Ovary (tissue), 10 donors: ENCODE measurements at places on chromosomes 11 and 22. TPM values are rescaled to one million over a fixed set of nuclear protein-coding genes. Genes with fewer than 3 reads are reported as not detected.

The HEPN1 gene
- total RNA-seq: 0.24 TPM

The MS4A6E gene
- total RNA-seq: not detected

The TIGD3 gene
- total RNA-seq: not detected

The PLAAT5 gene
- total RNA-seq: 3.8 TPM

The MRGPRX3 gene
- 0.15 TPM for total RNA-seq

The LMNTD2 gene
- 0.70 TPM for total RNA-seq

The OR8G5 gene
- not detected for total RNA-seq

GRCh38 chr11:45253640-45254039 is 32.5 kb downstream of the SYT13 start:
- no peaks in the 10 kb centered on the region for H3K4me1 ChIP-seq
- no peak for DNase-seq
- H3K4me3 ChIP-seq: no peak overlapping the region
- no peak overlapping the region for H3K27ac ChIP-seq

DNA sequence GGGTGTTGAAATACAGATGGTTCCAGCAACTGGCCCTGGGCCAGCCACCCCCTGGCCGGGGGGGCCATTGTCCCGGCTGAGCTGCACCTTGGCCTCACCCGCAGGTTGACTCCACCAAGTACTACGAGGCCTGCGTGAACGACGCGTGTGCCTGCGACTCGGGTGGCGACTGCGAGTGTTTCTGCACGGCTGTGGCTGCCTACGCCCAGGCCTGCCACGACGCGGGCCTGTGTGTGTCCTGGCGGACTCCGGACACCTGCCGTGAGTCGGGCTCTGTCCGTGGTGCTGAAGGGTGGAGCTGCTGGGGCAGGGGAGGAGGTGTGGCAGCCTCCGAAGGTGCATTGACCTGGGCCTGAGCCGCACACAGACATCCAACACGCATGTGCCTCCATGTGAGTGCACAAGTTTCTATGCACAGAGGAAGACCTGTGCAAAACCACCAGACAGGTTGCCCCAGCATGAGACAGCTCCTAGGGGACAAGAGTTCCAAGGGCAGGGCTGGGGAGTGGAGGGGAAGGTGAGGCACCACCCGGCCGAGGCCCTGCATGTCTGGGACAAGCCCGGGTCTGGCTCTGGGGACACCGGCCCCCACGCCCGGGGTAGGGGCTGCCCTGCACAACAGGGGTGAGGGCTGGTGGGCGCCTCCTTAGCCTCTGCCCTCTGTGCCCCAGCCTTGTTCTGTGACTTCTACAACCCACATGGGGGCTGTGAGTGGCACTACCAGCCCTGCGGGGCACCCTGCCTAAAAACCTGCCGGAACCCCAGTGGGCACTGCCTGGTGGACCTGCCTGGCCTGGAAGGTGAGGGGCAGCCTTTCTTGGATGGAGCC is 16.1 kb downstream of the MUC5B start:
- DNase-seq: no peak
- H3K36me3 ChIP-seq: no peaks in the 10 kb centered on the region
- no peak overlapping the region for H3K27ac ChIP-seq
- H3K27me3 ChIP-seq: no peaks in the 10 kb centered on the region
- no peaks in the 10 kb centered on the region for H3K4me1 ChIP-seq

- no peak for DNase-seq
- H3K27me3 ChIP-seq: no peaks in the 10 kb centered on the region
- no peaks in the 10 kb centered on the region for H3K36me3 ChIP-seq
- no peaks in the 10 kb centered on the region for H3K4me1 ChIP-seq
- no peak within 1 kb of the TSS for H3K27ac ChIP-seq
Observed at GRCh38 chr11:3218483-3219280, at the start of gene MRGPRG. Gene MRGPRG, minus strand, starts transcription at chr11:3218813. Its CDS starts 0 bp downstream, at chr11:3218813.

DNA sequence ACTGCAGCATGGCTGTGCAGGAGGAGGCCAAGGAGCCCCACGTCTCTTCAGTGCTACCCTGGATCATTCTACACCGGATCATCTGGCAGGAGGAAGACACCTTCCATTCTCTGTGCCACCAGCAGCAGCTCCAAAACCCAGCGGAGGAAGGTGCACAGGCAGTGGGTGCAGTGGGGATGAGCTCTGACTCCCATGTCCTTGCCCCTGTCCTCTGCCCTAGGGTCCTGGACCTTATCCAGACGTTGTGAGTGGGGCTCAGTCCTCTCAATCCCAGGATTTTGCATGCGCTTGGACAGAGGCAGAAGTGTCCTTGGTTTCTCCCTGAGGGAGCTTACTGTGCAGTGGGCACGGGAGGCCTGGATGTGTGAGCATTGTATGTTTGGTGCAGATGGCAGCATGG is 61.3 kb downstream of the CABIN1 start:
- H3K27ac ChIP-seq: no peak overlapping the region
- H3K4me3 ChIP-seq: no peak overlapping the region
- DNase-seq: no peak
- H3K27me3 ChIP-seq: no peaks in the 10 kb centered on the region
- peaks cover 12% of the 10 kb centered on the region for H3K4me1 ChIP-seq
- H3K36me3 ChIP-seq: no peaks in the 10 kb centered on the region

DNA sequence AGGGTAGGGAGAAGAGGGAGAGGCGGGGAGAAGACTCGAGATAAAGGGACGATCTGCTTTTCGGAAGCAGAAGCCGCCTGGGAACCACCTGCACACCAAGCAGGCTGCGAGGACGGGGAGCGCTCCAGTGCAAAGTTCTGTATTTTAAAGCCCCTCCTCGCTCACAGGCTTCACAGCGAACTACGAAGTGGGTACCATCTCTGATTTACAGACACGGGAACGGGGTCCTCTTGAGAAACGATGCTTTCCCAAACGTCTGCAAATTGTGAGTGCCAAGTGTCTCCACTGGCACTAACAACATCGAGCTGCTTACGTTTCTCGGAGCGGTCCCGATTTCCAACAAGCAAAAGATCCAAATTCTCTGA is 700 bp upstream of the STX3 start:
- peaks cover 6% of the 10 kb centered on the region for H3K4me1 ChIP-seq
- no peak overlapping the region for H3K27ac ChIP-seq
- no peaks in the 10 kb centered on the region for H3K27me3 ChIP-seq
- peak overlapping the region; percentile 73 for H3K4me3 ChIP-seq
- no peak for DNase-seq

GRCh38 chr11:78731027-78731426 is 156.4 kb upstream of the NARS2 start:
- H3K27me3 ChIP-seq: no peaks in the 10 kb centered on the region
- no peak overlapping the region for H3K4me3 ChIP-seq
- no peaks in the 10 kb centered on the region for H3K36me3 ChIP-seq
- DNase-seq: no peak
- no peaks in the 10 kb centered on the region for H3K4me1 ChIP-seq

- no peaks in the 10 kb centered on the region for H3K27me3 ChIP-seq
- H3K4me3 ChIP-seq: no peak overlapping the region
- no peaks in the 10 kb centered on the region for H3K36me3 ChIP-seq
- no peak overlapping the region for H3K27ac ChIP-seq
- H3K4me1 ChIP-seq: peaks cover 25% of the 10 kb centered on the region
Observed at GRCh38 chr22:46010951-46011626, 34.1 kb upstream of the WNT7B start.

GRCh38 chr11:66264914-66265313 is 3.5 kb upstream of the RAB1B start:
- no peak overlapping the region for H3K4me3 ChIP-seq
- H3K4me1 ChIP-seq: peaks cover 3% of the 10 kb centered on the region
- H3K27me3 ChIP-seq: no peaks in the 10 kb centered on the region
- H3K27ac ChIP-seq: no peak overlapping the region

DNA sequence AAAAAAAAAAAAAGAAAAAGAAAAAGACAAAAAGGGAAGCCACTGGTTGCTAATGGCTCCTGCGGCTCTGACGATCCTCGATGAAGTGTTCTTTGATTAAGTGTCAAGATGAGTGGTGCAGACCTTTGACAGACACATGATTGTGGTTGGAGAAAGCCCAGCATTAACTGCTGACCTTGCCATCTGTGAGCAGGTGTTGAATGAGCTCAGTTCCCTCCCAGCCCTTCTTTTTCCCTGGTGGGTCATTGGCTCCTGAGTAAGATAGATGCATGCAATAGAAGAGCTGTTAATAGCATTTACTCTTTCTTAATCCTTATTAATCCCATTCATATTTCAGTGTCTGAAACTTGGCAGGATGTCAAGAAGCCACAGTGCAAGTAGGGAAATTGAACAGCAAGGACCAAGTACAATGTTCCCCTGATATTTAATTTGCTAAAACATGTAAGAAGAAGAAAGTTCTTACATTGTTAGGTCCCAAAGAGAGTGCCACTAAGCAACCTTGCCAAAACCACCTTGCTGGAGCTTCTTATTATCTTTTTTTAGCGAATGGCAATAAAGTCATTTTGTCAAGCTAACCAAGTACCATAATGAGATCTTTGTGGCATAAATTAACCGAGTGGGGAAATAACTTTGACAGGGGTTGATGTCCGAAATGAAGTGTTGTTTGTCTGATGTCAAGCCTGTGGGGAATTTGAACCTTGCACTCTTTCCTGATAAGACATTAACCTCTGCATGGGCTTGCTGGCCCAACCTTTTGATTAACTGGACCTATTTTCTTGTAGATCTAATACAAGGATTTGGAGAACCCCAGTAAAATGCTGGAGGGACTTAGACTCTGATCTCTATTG is 113.7 kb downstream of the PTPRJ start:
- H3K36me3 ChIP-seq: no peaks in the 10 kb centered on the region
- no peak overlapping the region for H3K27ac ChIP-seq
- H3K27me3 ChIP-seq: no peaks in the 10 kb centered on the region
- no peak for DNase-seq
- no peak overlapping the region for H3K4me3 ChIP-seq

DNA sequence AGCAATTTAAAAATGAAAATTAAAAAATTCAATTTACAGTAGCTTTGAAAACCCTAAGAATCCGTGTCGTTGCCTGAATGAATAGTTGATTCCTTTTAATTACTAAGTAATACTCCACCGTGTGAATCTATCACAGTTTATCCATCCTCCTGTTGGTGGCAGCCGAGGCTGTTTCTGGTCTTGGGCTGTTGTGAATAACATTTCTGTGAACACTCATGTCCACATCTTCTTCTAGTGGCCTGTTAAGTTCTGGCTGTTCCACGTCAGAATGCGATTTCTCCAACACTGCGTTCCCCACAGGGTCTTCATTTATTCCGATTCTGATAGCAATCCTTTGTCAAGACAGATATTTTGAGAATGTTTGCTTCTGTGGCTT is 223.0 kb downstream of the TBC1D22A start:
- no peak for DNase-seq
- no peaks in the 10 kb centered on the region for H3K27me3 ChIP-seq
- no peak overlapping the region for H3K27ac ChIP-seq
- no peaks in the 10 kb centered on the region for H3K36me3 ChIP-seq

GRCh38 chr11:19632499-19632834 is 80.2 kb upstream of the NAV2 start:
- no peak overlapping the region for H3K27ac ChIP-seq
- DNase-seq: no peak
- H3K4me1 ChIP-seq: no peaks in the 10 kb centered on the region
- no peak overlapping the region for H3K4me3 ChIP-seq
- H3K27me3 ChIP-seq: no peaks in the 10 kb centered on the region
- no peaks in the 10 kb centered on the region for H3K36me3 ChIP-seq

DNA sequence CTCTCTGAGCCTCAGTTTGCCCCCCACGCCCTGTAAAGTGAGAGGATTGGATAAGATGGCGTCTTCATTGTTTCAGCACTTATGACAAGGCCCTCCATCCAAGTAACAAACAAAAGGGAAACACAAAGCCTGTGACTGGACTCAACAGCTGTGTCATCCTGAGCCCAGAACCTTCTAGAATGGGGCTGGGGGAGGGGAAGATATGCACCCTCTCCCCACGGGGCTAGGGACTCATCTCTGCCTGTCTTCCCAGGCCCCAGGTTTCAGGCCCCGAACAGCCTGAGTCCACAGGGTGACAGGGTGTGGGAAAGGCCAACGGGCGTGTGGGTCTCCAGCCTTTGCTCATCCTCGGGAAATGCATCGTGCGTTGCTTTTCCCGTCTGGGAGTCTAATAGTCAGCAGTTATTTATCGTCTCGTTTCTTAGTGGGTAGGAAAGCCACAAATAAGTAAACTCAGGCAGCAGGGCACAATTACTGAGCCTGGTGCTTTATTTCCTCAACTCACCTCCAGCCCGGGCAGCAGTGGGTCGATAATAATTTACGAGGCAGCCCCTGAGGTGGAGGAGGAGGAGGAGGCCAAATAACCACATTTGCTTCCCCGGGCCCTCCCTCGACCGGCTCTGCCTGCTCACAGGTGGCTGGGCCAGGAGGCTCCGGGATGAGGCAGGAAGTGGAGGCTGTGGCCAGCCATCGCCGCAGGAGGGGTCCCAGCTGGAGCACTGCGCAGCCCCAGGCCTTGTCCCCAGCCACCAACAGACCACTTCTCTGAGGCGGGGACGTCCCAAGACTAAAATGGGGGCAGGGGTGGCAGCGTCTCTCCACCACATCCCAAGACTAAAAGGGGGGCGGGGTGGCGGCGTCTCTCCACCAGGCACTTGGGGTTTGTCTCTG is 54.4 kb downstream of the FLRT1 start:
- DNase-seq: no peak
- no peak overlapping the region for H3K4me3 ChIP-seq
- H3K36me3 ChIP-seq: no peaks in the 10 kb centered on the region
- peaks cover 12% of the 10 kb centered on the region for H3K4me1 ChIP-seq
- no peaks in the 10 kb centered on the region for H3K27me3 ChIP-seq

DNA sequence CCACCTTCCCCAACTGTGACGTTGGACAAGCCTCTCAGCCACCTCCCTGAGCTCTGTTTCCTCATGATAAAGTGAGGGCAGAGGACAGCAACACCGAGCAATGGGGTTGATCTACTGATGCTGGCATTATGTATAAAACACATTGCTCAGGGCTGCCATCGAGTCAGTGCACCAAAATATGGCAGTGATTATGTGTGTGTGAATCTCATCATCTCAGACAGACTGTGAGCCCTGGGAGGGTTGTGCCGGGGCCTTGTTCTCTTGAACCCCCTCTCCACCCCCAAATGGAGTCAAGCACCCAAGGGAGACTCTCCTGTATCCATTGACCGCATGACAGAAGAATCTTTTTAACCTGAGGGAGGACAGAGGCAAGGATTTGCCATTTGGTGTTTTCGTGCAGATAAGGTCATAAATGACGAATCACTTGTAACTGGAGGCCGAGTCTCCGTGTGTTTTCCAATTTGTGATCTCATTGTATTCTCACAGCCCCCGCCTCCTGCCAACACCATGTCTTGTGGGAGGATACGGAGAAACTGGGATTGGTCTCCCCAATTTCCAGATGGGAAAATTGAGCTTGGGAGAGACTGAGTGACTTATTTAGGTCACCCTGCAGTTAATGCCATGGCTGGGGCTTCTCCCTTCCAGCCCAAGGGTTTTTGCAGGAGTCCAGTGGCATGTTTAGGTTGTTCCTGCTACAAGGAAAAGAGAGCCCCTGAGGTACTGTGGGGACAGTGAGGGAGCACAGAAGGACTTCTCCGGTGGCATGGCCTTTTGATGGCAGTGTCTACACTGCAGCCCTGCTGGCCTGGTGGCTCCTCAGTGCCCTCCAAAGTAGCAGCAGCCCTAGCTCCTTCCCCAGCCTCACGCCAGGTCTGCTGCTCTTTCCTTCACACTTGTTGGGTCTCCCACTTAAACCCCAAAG is 52.4 kb downstream of the CHRDL2 start:
- H3K27ac ChIP-seq: no peak overlapping the region
- H3K27me3 ChIP-seq: no peaks in the 10 kb centered on the region
- peaks cover 3% of the 10 kb centered on the region for H3K4me1 ChIP-seq
